ENCODE measurements at places on chromosomes 5 and 9.

DNA sequence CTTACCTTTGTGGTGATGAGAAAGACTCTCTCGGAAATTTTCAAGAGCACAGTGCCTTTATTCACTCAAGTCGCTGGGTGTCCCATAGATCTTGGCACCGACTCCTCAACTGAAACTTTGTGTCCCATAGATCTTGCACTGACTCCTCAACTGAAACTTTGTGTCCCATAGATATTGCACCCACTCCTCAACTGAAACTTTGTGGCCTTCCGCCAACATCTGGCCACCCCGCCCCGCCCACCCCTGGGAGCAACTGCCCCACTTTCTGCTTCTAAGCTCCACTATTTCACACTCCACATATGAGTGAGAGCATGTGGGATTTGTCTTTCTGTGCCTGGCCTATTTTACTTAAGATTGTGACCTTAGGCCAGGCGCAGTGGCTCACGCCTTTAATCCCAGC lies 12.7 kb upstream of the EGFL7 start:
- no peak for DNase-seq

- DNase-seq: no peak
Measured at GRCh38 chr5:82816926-82817325, 260.3 kb downstream of the TMEM167A start.

GRCh38 chr5:108102463-108102862 lies 279.4 kb downstream of the FBXL17 start:
- no peak for DNase-seq

DNA sequence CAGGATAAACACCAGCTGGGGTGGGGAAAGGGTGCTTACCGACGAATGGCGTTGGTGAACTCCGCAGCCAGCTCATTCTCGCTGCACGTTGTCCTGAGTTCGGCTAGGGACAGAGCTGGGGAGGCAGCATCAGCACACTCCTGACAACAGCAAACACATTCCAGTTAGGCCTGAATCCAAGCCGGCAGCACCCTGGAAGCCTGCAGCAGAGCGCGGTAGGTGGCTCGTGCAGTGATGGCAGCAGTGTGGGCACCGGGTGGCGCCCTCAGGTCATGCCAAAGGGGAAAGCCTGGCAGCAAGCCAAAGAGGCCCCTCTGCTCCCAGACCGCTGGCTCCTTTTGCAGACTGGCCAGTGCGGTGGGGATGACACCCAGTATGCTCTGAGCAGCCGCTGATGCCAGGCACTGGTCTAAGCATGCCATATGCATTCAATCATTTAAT lies 66.9 kb downstream of the DCP2 start:
- DNase-seq: peak; percentile 33

Data from SK-N-DZ (cell line).